ENCODE measurements at places on chromosomes 6 and 20.

DNA sequence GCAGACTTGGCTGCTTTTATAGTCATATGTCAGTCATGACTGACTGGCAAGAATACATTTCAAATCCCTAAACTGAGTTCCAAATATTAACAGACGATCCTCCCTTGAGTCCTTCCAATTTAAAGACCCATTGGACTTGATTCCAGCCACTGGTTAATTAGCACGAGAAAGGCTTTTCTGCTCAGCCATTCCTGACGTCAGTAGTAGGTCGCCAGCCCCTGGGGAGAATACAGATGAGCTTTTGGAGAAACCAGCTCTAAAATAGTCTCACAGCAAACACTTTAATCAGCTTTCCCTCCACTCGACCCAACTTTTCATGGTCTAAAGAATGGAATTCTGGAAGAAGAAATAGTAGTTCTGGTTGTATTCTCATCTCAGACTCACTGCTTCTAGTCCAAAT is 91.6 kb downstream of the SLC22A3 start:
- DNase-seq, result no peak

- no peak for DNase-seq
Observed at GRCh38 chr6:161111261-161111660, 119.7 kb downstream of the MAP3K4 start.

DNA sequence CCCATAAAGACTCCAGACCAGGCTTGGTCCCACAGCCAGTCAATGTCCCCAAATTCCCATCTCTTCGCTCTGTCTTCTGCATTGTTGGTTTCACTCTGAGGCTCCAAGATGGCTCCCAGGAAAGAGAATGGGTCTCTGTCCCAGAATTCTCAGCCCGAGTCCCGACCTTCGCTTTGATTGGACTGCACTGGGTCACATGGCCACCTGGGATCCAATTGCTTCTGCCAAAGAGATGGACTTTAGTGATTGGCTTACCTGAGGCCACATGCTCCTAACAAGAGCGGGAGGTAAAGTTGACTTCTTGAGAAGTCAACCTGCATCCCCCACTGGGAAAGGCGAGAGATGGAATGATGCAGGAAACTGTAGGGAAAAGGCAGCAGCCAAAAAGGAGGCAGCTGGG is 104.7 kb upstream of the PMEPA1 start:
- DNase-seq, result no peak

DNA sequence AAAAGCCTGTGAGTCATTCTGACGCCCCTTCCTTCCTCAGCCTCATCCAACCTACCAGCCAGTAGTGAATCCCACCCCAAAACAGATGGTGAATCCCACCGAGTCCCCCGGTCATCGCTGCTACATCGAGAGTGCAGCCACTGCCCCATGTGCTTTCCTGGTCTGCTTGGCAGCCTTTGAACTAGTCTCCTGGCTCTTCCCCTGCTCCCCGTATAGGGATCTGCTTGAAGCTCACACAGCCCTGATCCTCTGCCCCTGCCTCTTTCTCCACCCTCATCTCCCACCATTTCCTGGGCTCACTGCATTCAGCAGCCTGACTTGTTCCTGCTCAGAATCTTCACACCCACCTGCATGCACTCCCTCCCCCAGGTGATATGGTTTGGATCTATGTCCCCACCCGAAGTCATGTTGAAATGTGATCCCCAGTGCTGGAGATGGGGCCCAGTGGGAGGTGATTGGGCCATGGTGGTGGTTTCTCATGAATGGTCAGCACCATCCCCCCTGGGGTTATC is 14.6 kb downstream of the SYNJ2 start:
- no peak for DNase-seq

GRCh38 chr20:37238935-37239451 is 22.6 kb downstream of the GHRH start:
- DNase-seq, result no peak
